Hematopoietic multipotent progenitor cell treated with erythropoietin and hydrocortisone succinate and interleukin-3 and kit ligand, for 6 days (in vitro differentiated cells): ENCODE measurements at places on chromosomes 13 and 19.

GRCh38 chr19:6516659-6517291 lies 14.1 kb upstream of the TNFSF9 start:
- DNase-seq = peak; percentile 95

GRCh38 chr19:15108145-15108844 lies 1.1 kb downstream of the SYDE1 start:
- no peak for DNase-seq

- no peak for DNase-seq
Measured at GRCh38 chr19:51822946-51823345, 28.0 kb downstream of the FPR3 start.

DNA sequence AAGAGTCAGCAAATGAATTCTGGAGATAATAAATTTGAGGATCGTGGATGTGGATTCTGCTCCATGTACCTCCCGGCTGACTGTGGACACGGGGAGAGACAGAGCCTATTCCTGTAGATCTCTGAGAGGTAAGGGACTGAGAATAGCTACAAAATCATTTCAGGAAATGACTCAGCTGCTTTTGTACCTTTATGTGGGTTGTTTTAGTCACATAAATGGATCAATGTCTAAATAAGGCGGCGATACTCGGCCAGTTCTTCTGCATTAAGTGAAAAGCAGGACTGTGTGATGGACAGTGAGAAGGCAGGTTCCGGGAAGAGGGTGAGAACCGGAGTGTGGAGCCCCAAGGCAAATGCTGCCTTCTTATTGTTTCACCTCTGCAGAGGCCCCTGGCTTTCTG lies 128.1 kb downstream of the EFNB2 start:
- no peak for DNase-seq

DNA sequence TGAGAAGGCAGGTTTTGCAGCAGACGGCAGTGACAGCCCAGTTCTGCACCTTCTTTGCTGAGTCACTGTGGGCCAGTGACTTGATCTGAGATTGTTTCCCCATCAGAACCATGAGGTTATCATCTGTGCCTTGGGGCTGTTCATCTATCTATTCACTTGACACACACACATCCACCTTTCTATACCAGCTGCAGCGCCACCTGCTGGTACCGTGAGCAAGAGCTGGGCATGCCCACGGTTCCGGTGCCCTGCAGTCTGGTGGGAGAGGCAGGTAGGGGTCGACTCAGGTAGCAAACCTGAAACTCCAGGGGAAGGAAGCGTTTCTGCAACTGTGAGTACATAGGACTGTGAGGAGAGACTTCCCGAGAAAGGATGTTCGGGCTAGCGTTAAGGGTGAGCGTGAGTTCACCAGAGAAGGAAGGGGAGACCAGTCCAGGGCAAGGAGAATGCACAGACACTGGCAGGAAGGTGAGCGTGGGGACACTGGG lies 7.5 kb upstream of the LIN7B start:
- DNase-seq = peak; percentile 83

GRCh38 chr13:45437947-45438346 lies 19.8 kb upstream of the SLC25A30 start:
- no peak for DNase-seq

DNA sequence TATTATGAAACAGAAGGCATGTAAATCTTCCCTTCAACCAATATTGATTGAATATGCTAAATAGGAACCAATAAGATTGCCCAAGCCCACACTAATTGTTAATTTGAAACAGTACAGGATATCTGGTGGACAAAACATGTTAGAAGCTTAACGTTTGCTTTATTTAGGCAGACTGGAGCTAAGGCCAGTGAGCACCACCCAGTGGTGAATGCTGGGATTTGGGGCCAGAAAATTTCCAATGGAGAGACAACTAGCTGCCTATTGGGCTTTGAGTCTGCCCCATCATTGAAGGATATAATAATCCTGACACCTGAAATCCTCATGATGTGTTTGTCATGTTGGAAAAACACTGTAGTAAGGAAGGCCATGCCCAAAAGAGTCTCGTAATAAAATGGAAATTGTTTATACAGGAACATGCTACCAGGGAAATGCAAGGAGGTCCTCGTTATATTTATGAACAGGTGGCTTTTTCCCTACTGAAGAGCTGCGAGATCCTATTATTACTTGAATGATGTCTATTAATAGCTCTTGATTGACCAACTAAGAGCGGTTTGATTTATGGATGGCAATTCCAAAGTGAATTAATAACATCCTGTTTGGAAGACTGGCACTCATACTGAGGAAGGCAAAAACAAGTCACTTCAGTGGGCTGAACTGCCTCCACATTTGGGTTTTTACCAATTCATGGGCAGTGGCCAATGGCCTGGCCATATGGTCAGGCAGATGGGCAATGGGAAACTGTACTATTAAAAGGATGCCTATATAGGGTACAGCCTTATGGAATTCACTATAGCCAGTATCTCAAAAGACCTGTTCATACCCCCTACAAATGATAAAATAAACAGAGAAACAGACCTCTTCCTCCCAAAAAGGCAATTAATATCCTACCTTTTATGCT lies 8.7 kb downstream of the SIGLECL1 start:
- peak; percentile 77 for DNase-seq

GRCh38 chr13:108728370-108728769 lies 99.0 kb downstream of the MYO16 start:
- peak; percentile 1 for DNase-seq

DNA sequence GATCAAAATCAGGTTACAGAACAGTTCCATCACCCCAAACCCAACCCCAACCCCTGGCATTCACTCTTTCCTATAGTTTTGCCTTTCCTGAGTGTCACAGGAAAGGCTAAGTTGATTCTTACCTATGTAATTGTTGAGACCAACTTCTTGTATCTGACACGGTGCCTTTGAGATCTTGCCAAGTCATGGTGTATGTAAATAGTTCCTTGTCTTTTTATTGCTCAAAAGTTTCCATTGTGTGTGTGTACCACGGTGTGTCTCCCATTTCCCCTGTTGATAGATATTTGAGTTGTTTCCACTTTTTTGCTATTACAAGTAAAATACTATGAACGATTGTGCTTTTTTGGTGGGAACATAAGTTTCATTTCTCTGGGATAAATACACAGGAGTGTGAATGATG lies 3.3 kb upstream of the IGFL2 start:
- no peak for DNase-seq

GRCh38 chr19:2636897-2637683 lies 65.4 kb downstream of the GNG7 start:
- peak; percentile 68 for DNase-seq

GRCh38 chr13:28576067-28576466 lies 81.1 kb upstream of the FLT1 start:
- DNase-seq = no peak

DNA sequence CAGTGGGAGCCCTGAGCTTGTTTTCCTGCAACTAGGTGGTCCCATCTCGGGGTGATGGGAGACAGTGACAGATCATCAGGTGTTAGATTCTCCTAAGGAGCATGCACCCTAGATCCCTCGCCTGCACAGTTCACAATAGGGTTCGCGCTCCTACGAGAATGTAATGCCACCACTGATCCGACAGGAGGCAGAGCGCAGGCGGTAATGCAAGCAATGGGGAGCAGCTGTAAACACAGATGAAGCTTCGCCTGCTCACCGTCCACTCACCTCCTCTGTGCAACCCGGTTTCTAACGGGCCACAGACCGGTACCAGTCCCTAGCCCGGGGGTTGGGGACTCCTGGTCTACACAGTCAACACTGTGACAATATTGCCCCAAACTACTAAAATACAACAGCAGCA lies 38.8 kb downstream of the CARD8 start:
- DNase-seq = no peak
